ENCODE measurements at places on chromosomes 7 and 10.

- ATAC-seq: no peak
These were observed 156.2 kb downstream of the PLPP4 start for GRCh38 chr10:120613180-120613579.

DNA sequence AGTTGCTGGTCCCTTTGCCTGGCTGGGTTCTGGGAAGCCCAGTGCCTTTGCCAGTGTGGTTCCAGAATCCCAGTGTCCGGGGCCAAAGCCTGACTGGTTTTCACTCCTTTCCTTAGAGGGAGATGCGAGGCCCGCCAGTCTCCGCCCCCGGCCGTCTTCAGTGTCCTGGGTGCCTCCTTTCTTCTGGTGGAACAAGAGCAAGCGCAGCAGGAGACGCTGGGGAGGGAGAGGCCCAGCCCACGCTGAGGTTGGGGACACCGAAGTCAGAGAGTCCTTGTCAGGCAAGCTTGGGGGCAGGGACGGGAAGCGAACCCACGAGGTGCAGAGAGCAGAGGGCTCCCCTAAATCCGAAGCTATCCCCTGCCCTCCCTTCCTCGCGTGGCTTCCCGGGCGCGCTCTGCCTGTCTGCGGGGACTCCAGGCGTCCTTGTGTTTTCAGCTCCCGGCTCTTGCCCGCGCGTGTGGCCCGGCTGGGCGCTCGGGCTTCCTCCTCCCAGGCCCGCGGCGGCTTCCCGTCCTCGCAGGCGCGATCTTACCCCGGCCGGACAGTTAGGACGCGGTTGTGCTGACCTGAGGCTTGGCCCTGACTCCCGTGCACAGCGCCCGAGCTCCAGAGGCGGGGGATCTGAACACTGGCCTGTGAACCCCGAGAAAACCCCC lies 60.6 kb upstream of the UBE3C start:
- ATAC-seq: no peak

DNA sequence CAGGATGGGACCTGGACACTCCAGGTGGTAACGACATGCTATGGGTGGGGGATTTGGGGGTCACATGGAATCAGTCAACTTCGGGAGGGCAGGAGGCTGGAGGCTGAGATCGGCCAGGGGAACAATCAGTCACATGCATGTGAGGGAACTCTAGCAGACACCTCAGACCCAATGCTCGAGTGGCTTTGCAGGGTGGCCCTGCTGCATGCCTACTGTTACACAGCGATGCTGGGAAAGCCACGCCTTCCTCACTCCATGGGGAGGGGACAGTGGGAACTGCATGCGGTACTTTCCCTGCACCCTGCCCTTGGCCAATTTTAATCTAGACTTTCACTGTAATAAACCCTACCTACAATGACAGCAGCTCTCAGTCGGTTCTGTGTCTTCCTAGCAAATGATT lies 6.6 kb upstream of the ZNF32 start:
- no peak for ATAC-seq

DNA sequence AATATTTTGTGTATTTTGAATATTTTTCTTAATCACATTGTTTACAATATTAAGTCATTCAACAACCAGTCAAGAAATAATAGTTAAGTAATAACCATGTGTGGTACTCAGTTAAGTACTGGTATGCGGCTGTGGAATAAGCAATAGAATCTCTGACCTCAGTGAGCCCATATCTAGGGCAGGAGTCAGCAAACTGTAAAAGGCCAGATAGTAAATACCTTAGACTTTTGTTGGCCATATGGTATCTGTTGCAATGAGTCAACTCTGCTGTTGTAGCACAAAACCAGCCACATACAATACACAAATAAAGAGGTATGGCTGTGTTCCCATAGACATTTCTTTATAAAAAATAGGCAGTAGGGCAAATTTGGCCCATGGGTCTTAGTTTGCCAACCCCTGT lies 311.6 kb upstream of the SEMA3A start:
- no peak for ATAC-seq

DNA sequence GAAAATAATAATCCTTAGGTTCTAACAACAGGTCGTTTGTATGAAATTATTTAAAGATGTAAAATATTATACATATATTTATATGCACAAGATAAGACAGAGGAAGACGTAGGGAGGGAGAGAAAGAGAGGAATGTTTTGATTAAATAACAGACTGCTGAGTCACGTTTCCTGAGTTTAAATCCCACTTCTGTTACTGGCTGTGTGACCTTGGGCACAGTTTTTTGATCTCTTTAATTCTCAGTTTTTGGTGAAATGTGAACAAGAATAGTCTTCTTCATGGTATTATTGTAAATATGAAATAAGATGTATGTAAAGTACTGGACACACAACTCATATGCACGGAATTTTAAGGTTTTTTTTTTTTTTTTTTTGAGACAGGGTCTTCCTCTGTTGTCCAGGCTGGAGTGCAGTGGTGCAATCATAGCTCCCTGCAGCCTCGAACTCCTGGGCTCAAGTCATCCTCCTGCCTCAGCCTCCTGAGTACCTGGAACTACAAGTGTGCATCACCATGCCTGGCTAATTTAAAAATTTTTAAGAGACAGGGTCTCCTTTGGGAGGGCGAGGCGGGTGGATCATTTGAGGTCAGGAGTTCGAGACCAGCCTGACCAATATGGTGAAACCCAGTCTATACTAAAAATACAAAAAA lies 42.6 kb downstream of the BAMBI start:
- ATAC-seq: no peak

All from gastroesophageal sphincter (tissue), 4 donors.